ENCODE measurements at places on chromosomes 4 and X.
A peak's percentile ranks its signal among the peaks of the same experiment; 100 is the strongest.

DNA sequence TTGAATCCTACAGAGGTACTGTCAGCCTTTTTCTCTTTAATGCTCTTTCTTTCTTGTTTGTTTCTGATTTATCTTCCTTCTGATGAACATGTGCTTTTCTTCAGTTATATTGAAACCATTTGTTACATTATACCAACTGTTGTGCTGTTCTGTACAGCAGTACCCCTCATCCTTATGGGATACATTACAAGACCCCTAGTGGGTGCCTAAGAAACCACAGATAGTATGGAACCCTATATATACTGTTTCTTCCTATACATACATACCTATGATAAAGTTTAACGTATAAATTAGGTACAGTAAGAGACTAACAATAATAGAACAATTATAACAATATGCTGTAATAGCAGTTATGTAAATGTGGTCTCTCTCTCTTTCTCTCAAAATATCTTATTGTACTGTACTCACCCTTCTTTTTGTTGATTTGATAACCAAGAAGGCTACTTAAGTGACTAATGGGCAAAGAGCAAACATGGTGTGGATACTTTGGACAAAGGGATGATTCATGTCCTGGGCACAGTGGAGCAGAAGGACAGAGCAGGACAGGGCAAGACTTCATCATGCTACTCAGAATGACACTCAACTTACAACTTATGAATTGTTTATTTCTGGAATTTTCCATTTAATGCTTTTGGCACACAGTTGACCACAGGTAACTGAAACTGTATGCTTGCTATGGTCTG, 10.7 kb upstream of the YIPF7 start:
- no peak for DNase-seq

DNA sequence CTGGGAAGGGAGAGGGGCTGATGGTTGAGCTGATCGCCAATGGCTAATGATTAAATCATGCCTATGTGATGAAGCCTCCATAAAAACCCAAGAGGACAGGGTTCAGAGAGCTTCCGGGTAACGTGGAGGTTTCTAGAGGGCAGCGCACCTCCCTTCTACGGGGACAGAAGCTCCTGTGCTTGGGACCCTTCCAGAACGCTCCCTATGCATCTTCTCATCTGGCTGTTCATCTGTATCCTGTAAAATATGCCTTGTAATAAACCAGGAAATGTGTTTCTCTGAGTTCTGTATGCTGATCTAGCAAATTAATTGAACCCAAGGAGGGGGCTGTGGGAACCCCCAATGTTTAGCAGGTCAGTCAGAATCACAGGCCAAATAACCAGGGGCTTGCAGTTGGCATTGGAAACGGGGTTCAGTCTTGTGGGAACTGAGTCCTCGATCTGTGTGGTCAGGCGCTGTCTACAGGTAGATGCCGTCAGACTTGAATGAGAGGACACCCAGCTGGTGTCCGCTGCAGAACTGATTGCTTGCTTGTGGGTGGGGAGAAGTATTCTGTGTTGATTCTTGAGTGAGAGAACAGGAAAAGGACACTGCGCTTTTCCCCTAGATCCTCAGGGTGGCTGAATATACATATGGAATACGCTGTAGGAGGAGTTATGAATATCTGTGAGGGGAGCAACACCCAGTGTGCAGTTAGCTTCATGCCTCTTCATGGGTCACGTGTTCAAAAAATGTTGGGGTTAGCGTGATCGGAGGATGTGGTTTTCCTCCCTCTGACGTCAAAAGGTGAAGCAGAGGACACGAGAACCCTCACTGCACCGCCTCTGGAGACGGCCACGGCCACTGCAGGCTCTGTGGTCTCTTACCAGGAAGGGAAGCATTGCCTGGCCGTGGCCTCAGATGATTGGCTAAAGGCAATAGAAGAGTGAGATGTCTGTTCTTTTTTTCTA, 29.2 kb downstream of the HTT-AS start:
- no peak for DNase-seq

GRCh38 chrX:105282077-105282476, 61.6 kb upstream of the TEX13A start:
- no peak for DNase-seq

DNA sequence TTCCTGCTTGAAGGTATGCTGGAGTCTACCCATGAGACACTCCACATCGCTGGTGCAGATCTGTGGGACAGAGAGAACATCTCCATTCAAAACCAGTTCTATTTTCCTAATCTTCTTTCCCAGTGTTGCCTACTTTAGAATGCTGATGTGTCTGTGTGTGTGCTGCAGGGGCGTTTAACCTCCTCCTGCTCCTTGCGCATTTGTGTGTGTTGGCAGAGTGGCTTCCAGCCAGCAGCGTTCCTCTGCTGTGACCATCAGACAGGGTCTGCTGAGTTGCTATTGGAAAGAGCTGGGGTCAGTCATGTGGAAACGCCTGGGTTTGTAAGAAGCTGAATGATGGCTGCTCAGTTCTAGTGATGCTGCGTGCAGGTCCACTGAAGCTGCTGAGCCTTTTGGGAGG, 223.6 kb downstream of the RBMX2 start:
- no peak for DNase-seq

- peak; percentile 48 for DNase-seq
Observed at GRCh38 chr4:87895964-87896621, 63.3 kb downstream of the MEPE start.

DNA sequence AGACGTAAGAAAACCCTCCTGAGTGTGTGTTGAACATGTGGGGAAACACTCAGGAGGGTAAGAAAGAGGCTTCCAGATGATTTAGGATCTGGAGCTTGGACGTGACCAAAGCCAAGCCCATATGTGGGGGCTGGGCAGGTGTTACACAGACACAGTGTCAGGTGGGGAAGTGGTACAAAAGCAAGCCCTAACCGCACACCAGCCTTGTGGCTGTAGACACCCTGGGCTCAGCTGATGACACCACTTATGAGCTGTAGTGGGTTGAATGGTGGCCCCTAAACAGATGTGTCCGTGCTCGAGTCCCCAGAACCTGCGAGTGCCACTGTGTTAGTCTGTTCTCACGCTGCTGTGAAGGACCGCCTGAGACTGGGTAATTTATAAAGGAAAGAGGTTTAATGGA, 25.0 kb upstream of the NSG1 start:
- DNase-seq, result no peak

DNA sequence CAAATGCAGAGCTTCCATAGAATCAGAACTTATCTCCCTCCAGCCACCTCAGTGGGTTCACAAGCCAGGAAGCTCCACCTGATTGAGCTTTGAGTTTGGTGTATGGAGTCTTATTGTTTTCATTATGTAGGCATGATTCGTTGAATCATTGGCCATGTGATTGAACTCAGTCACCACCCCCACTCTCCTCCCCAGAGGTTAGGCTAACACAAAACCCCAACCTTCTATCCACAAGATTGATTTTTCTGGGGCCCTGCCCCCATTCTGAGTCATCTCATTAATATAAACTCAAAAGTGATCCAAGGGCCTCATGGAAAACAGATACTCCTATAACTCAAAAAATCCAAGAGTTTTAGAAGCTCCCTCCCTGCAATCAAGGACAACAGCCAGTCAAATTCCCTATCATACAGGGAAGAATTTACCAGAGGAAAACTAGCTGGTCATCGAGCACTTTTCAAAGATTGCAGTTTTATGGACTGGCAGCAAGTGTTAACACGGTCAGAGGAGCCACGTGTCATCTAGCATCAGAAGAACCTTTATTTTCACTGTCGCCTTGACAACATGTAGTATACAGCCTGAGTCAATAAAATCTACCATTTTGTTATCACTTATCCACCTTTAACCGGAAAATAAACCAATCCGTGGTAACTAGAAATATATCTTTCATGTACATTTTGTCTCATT, 35.9 kb upstream of the GUCY1B1 start:
- DNase-seq, result no peak

- no peak for DNase-seq
Observed at GRCh38 chrX:77174680-77175519, 272.3 kb upstream of the FGF16 start.

DNA sequence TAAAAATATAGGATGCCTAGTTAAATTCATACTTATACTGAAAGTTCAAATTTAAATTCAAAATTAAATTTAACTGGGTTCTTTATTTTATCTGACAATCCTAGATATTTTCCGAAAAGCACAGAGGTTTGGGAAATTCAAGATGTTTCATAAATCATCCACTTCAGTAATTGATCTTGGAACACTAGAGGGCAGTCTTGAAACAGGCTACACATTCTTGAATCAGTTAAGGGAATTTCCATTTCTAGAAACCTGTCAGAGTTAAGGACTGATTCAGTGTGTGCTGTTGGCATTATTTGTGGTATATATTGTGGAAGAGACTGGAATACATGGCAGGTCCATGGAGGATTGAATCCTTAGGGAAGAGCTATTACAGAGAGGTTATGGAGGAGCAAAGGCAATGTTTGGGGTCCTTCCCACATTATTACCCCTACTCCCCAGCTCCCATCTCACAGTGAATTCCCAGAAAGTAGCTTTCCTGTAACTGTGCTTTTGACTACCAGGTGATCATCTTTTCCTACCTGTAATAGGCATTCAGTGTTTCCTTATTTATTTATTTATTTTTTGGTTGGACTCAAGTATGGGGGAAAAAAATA, 92.9 kb downstream of the EGF start:
- peak; percentile 62 for DNase-seq

DNA sequence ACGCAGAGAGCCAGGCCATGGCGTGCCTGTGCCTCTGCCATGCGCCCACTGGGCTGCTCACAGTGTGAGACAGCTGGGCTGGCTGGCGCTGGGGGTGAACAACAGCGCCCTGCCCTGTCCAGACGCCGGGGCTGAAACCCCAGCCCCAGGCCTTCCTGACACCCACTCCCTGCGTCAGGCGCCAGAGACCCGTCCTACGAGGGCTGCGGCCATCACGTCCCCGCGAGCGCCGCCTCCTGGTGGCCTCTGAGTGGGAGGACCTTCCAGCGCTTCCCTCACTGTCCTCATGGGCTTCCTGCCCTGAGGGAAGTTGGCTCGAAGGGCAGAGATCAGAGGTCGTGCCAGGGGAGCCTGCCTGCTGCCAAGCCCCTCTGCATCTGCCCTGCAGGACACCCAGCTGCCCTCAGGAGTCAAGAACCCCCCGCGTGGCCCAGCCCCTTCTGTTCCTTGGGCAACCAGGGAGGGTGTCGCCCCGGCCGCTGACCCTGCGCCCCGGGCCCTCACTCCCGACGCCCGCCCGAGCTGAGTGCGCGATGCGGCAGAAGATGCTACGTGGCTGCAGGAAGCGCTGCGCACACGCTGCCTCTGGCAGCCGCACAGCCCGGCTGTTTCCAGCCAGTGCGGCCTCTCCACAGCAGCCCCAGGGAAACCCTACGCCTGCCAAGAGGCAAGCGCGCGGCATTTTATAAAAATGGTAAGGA, 16.2 kb downstream of the NELFA start:
- DNase-seq, result no peak

DNA sequence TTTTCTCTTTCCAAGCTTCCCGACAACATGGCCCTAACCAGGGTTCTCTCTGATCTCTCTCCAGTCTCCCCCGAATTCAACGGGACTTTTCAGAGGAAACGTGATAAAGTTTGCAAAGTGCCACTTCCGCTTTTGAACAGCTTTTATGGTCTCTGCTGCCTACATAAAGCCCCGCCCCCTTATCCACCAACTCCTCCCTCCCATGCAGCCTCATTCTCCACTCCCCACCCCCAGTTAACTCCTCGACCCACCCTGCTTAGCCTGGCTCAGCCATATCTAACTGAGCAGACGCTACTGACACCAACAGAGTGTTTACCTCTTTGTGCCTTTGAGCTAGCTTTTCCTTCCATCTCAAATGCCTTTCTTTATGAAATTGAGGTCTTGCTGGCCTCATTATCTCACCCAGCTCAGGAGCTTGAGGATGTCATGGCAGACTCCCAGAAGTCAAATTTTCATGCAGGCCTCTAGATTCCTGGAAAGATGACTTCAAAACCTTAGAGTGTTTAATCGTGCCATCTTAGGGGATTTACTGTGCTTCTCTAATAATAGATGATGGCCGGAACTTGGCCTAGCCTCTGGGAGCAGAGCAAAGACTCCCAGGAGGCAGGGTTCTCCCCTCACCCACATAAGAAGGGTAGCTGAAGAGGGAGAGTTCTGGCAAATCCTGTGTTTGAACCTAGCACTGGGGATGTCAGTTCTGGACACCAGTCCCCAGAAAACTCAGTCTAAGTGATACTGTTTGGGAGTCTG, 606.0 kb downstream of the BCOR start:
- no peak for DNase-seq

GRCh38 chr4:168621806-168622589, 125.1 kb downstream of the PALLD start:
- no peak for DNase-seq

GRCh38 chr4:41257257-41257901, 651 bp downstream of the UCHL1 start:
- peak; percentile 53 for DNase-seq

DNA sequence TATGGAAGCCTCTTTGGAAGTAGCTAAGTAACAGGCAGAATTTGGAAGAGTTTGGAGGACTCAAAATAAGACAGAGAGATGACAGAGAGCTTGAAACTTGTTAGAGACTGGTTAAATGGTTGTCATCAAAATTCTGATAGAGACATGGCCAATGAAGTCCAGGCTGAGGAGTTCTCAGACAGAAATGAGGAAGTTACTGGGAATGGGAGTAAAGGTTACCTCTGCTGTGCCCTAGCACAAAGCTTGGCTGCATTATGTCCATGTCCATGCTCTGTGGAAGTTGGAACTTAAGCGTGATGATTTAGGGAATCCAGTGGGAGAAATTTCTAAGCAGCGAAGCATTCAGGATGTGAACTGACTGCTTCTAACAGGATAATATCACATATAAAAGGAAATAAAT, 146.2 kb upstream of the NDST4 start:
- no peak for DNase-seq

DNA sequence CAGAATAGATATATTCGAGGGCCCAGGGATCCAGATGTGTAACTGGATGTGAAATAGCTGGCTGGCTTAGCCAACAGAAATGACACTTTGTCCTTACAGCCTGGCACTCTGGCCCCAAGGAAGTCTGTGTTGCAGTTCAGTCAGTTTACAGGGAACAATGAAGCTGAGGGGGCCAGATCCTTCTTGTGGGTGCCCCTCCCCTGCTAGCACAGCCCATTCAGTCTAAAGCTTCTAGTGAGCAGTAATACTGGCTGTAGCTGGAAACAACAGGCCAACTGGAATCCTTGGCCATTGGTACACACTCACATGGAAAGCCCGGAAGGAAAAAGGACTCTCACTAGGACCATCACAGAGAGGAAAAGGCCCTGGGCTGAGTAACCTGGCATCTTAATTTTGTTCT, 22.7 kb upstream of the CD40LG start:
- DNase-seq, result no peak

- DNase-seq, result no peak
Observed at GRCh38 chr4:96186593-96186992, 346.7 kb downstream of the PDHA2 start.
